ENCODE measurements at places on chromosomes 4 and X.

- DNase-seq: no peak
Observed at GRCh38 chr4:39568805-39569204, 41.6 kb upstream of the UGDH start.

GRCh38 chrX:84453351-84454246, 48.7 kb downstream of the HDX start:
- DNase-seq: no peak

GRCh38 chr4:37132351-37132974, 112.1 kb upstream of the NWD2 start:
- no peak for DNase-seq

GRCh38 chr4:8835521-8836365, 35.9 kb downstream of the HMX1 start:
- no peak for DNase-seq

DNA sequence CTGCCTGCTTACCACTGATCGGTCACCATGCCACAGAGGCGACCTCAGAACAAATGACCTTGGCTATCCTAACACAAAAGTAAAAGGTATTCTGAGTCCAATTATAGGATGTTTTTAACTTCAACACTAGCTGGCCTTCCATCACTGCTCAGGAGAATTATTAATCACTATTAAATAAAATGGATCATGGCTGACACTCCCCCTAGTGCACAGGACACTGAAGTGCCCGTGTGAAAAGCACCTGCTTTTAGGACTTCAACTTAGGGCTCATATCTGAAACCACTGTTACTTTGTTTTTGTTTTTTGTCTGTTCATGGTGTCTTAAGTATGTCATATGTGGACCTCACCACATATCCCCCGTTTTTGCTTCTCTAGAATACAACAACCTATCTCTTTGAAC, 33.9 kb downstream of the STX18 start:
- DNase-seq: no peak

- DNase-seq: no peak
Observed at GRCh38 chrX:46254641-46255040, 290.6 kb downstream of the ZNF674 start.

DNA sequence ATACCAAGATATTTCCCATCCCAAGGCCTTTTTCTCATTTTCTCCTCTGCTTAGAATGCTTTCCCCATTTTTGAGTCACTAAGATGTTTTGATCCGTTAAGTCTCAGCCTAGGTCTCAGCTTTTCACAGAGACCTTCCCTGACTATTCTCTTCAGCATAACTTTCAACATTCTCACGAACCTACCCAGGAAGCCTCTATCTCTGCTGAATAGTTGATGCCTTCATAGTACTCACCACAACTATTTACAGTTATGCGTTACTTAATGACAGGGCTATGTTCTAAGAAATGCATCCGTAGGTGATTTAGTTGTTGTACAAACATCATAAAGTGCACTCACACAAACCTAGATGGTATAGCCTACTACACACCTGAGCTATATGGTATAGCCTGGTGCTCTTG, 64.5 kb downstream of the ARL9 start:
- no peak for DNase-seq

DNA sequence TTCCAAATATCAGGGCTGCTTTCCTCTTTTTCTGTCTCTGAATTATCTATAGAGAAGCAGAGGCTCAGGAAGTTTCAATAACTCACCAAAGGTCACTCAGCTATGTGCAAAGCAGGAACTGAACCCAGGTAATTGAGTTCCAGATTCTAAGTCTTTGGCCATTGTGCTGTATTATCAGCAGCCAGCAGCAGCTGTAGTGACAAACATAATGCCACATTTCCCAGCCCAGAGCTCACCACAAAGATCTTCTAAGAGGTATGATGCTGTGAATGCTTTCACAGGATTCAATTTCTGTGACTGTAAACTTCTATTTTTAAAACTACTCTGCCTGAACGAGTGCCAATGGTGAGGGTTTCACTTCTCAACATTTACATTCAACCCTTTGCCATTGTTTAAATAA, 56.4 kb downstream of the SPOCK3 start:
- no peak for DNase-seq

DNA sequence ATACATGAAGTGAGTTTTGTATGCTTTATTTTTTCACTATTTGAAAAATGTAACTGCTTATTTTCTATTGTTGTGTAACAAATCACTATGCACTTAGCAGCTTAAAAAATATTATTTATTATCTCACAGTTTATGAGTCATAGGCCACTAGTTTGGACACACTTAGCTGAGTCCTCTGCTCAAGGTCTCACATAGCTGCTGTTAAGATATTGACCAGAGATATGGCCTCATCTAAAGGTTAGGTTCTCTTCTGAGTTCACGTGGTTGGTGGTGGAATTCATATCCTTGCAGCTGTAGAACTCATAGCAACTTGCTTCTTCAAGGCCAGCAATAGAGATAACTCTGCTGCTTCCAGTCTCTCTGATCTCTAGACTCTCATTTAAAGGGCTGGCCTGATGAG, 534.4 kb downstream of the SPRY1 start:
- DNase-seq: no peak

DNA sequence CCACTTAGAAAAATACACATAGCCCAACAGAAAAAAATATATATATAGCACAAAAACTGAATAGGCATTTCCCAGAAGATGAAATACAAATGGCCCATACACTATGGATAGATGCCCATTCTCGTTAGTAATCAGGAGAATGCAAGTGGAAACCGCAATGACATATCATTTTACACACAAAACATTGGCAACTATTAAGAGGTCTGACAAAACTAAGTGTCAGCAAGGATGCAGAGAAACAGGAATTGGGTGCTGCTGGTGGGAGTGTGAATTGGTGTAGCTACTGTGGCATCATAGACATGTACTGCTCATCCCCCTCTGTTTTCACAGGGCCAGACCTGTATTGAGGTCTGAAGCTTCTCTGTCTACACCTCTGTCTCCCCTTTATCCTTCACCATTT, 320.0 kb downstream of the IDS start:
- no peak for DNase-seq

Measured in effector CD4-positive, alpha-beta T cell (primary cell).